ENCODE measurements at places on chromosomes 6 and 20.

DNA sequence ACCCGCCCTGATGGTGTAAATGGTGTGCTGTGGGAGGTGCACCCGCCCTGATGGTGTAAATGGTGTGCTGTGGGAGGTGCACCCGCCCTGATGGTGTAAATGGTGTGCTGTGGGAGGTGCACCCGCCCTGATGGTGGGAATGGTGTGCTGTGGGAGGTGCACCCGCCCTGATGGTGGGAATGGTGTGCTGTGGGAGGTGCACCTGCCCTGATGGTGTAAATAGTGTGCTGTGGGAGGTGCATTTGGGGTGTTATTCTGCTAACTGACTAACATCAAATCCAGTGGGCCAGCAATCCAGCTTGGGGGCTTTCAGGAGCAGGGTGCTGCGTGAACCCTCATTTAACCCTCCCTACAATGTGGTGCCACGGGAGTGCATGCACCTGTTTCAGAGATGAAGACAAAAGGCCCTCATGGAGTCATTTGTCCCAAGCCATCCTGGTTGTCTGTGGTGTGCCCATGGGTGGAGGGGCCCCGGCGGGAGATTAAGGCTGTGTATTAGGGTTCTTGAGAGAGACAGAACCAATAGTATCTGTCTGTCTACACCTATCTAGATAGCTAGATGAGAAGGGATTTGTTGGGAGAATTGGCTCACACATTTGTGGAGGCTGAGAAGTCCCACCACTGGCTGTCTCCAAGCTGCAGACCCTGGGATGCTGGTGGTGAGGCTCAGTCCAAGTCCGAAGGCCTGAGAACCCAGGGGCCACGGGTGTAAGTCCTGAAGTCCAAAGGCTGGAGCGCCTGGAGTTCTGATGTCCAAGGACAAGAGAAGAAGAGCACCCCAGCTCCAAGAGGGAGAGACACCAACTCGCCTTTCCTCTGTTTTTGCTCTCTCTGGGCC lies 39.2 kb downstream of the TMEM242 start:
- DNase-seq: no peak

- DNase-seq: no peak
Observed at GRCh38 chr6:158020272-158020711, 38.6 kb downstream of the SYNJ2 start.

DNA sequence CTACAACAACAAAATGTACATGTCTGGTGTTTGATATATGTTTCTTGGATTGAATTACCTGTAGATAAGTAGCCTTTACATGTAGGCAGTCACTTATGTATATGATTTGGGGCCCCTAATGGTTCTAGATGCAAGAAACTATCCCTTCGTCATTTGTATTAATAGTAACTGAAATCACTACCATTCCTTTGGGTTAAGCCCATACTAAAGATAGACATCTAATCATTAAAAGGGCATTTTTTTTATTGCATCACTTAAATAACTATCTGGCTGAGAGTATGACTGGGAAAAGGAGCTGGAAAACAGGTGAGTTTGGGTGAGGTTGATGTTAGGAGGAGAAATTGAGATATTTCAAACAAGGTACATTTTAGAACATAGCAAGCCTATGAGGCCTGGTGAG lies 213.5 kb upstream of the PLN start:
- no peak for DNase-seq

DNA sequence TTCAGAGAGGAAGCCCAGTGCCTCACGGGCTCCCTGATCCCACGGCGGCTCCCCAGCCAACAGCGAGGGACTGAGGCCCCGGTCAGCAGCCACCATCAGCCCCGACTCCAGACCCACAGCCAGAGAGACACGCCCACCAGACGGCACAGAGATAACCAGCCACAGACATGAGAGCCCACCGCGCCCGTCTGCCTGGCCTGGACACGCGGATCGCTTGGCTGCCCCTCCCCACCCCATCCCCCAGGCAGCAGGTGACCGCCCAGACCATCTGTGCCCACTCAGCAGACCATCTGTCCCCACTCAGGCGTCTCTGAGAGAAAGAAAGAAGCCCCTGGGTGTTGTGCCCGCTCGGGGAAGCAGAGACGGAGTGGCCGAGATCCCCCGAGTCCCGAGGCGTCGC lies 55.5 kb upstream of the CHRNA4 start:
- no peak for DNase-seq

- DNase-seq: no peak
Observed at GRCh38 chr6:53493635-53494025, 51.3 kb downstream of the GCLC start.

GRCh38 chr6:91383207-91383606 lies 796.3 kb upstream of the MAP3K7 start:
- no peak for DNase-seq

GRCh38 chr6:168206661-168207274 lies 112.8 kb downstream of the DACT2 start:
- no peak for DNase-seq

GRCh38 chr20:25864326-25864962 lies 167.8 kb upstream of the ZNF337 start:
- DNase-seq: no peak

DNA sequence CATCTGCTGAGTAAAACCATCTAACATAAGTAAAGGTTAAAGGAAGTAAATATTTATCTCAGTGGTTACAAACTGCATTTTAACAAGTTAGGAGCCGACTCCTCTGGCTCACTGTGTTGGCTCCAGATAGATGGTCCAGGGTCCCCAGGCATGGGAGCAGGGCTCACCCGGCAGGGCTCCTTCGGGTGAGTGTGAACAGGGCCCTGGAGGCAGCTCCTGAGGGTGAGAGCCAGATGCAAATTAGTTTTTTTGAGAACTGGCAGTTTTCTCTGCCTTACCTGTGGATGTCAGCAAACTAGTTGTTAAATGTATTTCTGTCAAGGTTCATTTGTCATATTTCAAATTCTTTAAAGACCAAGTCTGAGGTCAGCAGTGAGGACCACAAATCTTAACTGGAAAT lies 21.5 kb downstream of the TPBG start:
- no peak for DNase-seq

DNA sequence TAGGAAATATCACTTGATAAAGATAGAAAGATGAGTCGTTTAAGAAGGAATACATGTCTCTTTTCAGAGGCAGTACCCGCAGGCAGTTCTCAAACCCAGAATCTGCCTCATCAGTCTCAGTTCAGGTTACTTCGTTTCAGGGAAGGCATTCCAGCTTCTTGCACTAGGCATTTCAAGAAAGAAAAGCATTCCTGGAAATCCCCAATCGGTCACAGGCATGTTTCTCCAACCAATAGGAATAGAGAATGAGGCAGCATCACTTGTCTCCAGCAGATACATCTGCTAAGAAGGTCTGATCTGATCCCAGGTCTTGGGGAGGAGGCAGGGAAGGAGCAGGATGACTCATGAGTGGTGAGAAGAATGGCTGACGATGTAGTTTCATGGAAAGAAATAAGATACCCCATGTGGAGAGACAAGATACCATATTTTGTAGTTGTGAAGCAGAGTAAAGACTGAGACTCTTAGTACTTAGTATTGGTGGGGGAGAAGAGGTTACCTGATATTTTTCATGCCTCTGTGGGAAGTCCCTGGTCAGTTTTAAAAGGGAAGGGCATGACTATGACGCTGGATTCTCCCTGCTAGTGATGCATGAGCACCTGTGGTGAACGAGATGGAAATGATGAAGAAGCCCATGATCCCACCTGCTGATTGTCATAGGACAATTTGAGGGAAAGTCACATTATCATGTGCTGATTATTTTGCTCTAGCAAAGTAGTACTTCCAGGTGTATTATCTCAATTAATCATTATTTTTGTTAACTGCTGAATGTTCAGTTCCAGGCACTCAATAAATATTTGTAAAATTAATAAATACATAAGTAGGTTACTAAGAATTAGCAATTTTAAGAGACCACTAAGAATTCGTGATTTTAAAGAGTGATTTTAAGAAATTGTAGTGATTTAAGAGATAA lies 20.3 kb upstream of the HLA-DRB1 start:
- no peak for DNase-seq

DNA sequence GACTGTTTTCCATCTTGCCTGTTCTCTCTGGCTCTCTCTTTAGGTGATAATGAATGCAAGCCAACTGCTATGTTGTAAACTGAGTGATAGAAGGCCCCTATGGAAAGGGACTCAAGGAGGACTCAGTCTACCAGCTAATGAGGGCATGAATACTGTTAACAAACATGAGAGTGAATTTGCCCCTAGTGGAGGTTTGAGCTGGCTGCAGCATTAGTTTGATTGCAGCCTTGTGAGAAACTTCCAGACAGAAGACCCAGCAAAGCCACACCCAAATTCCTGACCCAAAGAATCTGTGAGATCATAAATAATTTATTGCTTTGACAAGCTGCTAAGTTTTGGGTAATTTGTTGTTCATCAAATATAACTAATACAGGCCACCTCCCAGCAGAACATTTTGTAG lies 50.0 kb upstream of the PLCB1 start:
- DNase-seq: no peak

DNA sequence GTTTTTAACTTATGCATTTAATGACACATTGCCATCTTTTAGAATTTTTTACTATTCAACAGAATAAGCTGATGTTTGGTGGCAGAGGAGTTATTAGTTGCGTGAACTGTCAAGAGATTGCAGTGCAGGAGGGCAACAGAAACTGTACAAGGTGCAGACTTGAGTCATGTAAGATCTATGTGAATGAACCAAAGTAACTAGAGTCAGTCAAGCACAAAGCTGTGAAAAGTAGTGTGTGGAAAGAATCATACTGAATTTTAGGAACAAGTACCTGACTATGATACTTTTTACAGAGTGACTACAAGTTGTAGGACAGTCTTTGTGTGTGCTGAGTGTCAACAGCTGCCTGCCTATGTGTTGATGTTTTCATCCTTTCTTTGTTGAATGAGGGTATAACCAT lies 2.7 kb upstream of the C6orf163 start:
- DNase-seq: no peak

DNA sequence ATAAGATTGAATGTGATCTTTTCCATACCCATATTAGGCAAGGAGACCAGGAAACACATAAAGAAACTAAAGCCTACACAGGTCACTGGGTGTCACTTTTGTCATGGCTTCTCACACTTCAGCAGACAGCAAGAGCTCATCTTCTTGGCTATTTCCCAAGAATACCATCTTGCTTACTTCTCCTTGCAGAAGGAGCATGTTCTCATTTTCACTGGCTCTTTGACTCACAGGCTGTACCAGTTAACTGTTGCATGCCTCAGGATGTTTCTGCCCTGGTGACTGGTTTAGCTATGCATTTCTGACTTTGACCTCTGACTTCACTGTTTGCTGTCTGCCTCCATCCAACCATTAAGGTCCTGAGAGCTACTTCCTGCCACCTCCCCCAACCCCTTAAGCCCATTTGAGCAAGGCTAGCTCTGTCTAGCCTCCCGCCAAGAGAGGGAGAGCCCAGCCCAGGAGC lies 40.3 kb upstream of the OGFRL1 start:
- no peak for DNase-seq

- DNase-seq: no peak
Observed at GRCh38 chr6:107444277-107444676, 15.1 kb downstream of the PDSS2 start.

GRCh38 chr6:148840256-148840655 lies 93.4 kb downstream of the UST start:
- DNase-seq: no peak

DNA sequence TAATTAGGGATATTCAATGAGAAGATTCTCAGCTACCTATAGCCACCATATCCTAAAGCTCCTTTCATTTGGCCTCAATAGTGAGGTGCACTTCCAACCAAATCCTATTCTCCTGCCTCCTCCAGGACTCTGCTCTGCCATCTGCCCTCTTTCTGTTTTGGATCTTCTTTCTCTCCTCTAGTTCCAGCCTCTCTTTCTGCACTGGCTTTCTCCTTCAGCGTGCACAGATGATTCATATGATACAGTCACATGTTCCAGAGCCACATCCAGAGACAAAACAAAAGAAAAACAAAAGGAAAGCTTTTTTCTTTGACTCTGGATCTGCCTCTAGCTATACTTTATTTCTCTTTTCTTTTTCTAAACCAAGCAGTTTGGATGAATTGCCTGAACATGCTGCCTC lies 531.9 kb upstream of the MAN1A1 start:
- DNase-seq: no peak

GRCh38 chr6:30234356-30234755 lies 21.1 kb upstream of the TRIM26 start:
- DNase-seq: no peak

DNA sequence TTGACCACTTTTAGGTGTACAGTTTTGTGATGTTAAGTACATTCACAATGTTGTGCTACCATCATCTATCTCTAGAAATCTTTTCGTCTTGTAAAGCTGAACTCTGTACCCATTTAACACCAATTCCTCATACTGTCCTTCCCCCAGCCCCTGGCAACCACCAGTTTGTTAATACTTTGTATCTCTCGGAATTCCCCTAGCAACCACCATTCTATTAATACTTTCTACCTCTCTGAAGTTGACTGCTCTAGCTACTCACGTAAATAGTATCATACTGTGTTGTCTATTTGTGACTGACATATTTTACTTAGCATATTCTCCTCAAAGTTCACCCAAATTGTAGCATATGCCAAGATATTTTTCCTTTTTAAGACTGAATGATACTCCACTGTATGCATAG lies 82.3 kb upstream of the CLDN20 start:
- DNase-seq: no peak

DNA sequence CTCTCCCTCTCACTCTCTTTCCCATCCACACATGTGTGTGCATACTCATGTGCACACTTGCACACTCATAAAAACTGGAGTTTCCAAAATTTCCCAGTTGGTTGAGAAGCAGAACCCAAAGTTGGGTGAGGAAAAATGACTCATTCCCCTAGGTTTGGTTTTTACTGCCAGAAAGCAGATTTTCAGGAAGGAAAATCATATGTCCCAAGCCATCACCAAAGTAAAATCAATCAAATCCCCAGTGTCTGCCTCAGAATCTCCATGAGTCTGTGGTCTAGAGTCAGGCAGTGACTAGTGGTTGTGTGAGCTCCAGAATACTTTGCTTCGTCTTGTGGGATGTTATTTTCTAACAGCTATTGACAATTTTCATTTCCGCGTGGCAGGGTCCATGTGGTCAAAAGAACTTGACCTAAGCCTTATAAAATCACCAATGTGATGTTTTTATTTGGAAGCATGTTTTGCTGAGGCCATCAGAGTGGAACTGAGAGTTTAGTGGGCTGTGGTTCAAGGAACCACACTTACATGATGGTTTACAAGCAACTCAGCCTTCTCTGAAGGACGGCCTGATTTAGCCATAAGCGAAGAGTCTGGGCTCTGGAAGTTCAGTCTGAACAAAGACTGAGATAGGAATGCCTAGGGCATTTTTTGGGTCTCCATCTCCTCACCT lies 81.9 kb upstream of the CCN6 start:
- no peak for DNase-seq
